ENCODE measurements at places on chromosomes 7 and 10.
A peak's percentile ranks its signal among the peaks of the same experiment; 100 is the strongest.

DNA sequence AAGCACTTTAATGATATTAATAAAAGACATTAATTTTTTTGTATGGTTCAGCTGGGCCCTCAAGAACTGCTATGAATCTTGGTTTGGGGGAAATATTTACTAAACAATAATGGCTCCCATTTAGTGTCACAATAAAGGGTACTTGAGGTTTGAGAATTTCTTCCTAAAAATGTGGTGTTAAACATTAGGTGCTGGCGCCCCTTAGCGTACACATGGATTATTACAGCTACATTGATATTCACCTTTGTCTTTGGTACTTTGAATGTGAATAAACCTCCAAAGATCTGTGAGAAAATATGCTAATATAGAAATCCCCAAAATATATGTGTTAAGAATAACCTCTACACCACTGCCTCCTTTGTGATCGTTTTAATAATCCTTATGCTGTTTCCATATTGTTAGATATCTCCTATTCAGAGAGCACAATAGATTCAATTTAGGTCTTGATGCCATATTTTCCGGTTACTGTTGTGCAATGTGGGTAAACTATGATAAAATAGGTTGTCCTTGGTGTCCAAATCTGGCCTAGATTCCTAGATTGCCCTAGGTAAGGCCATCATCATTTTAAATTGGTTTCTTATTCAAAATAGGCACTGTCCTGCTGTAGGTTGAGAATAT lies 161.8 kb upstream of the CACNA2D1 start:
- peak; percentile 60 for DNase-seq

GRCh38 chr7:132575419-132575981 lies 770 bp downstream of the PLXNA4 start:
- DNase-seq: peak; percentile 61

- DNase-seq: no peak
These were observed 62.2 kb upstream of the USP6NL start for GRCh38 chr10:11673346-11674280.

- peak; percentile 44 for DNase-seq
These were observed 55.5 kb upstream of the LOXL4 start for GRCh38 chr10:98323221-98324164.

- peak; percentile 54 for DNase-seq
These were observed 120.2 kb upstream of the TMEM229A start for GRCh38 chr7:124152859-124153692.

GRCh38 chr7:65951837-65952578 lies 30.0 kb downstream of the GUSB start:
- no peak for DNase-seq

- DNase-seq: no peak
These were observed 156.9 kb upstream of the GDF10 start for GRCh38 chr10:47143072-47143471.
